Cerebellar nuclear complex (tissue), 1 donor: ENCODE measurements at places on chromosomes 1 and 21.

DNA sequence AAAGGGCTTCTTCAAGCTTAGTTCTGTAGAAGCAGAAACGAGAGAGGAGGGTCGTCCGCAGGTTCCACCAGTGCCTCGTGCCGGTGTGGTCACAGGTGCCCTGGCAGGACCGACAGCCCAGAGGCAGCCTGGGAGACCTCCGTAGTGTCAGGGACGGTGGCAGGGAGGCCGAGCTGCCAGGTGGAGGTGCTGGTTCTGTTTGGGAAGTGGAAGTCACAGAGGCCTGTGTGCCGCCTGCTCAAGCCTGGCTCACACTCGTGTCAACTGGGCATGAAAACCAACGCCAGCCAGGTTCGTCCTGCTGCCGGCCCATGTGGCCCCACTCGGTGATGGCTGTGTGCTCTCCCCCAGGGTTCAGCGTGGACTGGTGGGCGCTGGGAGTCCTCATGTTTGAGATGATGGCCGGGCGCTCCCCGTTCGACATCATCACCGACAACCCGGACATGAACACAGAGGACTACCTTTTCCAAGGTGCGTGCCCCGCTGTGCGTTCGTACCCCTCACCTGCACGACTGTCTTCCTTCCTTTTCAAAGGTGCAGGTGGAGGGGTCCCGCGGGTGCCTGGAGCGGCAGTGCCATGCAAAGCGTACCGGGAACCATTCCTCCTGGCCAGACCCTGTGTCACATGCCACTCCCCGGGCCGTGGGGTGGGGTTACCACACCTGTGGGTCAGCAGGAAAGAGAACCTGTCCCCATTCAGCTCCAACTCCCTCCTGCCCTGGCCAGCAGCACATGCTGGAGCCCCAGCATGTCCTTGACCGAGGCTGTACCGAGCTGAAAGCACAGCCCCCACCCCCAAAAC, 20.8 kb downstream of the FAAP20 start:
- DNase-seq, result no peak

GRCh38 chr21:42829417-42829816, 49.9 kb downstream of the WDR4 start:
- no peak for DNase-seq

GRCh38 chr1:196628838-196629237, 20.6 kb upstream of the KCNT2 start:
- DNase-seq, result no peak

- DNase-seq, result no peak
Observed at GRCh38 chr1:174660476-174660875, 212.7 kb downstream of the GPR52 start.
